ENCODE measurements at places on chromosomes 3 and 15.
A peak's percentile ranks its signal among the peaks of the same experiment; 100 is the strongest.

GRCh38 chr15:39336926-39337325 lies 244.0 kb upstream of the THBS1 start:
- peak; percentile 41 for DNase-seq

- DNase-seq, result no peak
Observed at GRCh38 chr3:165742351-165742750, 94.9 kb downstream of the BCHE start.

DNA sequence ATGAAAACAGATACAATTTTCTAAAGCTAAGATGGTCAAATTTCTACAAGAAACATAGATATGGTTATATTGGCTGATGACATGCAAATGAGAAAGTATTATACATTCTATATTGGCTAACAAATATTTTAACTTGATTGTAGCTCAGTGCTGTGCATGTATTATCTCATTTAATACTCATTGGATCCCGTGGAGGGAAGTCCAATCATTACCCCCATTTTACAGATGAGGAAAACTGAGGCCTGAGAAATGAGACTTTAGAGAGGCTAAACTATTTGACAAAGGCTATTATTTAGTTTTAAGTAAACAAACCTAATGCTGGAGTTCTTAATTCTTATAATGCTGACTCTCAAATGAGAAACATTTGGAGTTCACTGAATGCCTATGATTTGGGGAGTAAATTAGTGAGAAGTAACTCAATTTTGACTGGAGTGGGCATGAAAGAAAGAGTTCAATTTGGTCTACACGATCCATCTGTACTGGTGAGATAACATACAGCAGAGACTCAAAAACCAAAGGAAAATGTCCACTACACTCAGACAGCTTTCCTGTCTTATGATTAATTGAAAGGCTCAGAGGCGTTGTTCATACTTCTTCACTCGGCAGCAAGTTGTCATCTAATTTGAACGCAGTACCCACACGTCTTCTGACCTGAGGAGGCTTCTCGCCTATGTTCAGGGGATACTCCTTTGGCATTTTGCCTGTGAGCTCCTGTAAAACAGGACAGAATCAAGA lies 72.2 kb upstream of the LMOD3 start:
- DNase-seq, result no peak

DNA sequence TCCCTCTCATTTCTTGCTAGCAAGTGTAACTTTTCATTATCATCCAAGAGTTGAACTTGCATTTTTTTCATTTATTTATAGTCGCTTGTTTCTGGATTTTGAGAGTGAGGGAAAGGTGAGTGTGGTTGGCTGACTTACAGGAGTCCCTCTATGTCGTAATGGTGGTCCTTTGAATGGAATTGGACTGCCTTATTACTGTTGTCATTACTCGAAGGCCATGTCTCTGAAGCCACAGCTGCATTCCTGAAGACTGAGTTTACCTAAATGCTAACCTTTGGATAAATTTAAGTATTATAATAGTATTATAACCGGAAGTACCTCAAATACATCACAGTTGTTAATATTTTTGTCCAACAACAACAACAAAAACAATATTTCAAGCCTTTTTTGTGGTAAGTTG lies 488.9 kb downstream of the GABRG3 start:
- no peak for DNase-seq
